OCI-M1 (cell line): ENCODE measurements at places on chromosomes 16 and 17.

DNA sequence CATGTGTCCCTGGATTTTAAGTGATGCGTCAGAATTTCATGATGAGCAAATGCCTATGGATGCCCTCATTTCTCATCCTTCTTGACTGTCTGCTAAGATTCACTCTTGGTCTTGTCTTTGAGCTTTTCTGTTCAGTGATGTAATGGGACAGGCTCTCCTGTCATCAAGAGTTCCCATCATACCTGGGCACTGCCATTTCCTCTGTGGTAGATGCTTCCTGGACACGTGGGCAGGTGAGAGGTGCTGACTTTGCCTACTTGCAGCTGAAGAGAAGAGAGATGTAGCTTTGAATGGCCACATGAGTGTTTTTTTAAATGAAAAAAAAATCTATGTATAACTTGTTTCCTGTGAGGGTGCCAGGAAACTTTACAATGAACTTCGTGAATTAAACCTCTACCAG is 557.7 kb downstream of the MAF start:
- no peak for DNase-seq

DNA sequence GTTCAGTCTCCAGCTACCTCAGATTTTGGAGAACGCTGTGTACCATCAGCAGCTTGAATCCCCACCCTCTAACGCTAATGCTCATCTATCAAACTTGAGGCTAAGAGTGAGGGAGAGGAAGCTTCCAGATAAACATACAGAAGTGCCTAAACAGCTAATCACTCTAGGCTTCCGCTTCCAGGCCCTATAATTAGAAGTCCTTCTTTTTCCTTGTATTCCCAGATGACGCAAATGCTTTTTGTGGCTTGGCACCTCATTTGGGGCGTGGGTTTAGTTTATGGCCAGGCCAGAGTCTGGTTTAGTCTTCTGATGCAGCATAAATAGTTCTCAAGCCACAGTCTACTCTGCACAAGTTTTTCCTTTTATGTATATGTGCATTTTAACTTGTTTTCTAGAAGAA is 263.4 kb downstream of the BCAS3 start:
- peak; percentile 67 for DNase-seq

GRCh38 chr17:64547319-64547718 is 40.5 kb downstream of the CEP95 start:
- DNase-seq = peak; percentile 41

DNA sequence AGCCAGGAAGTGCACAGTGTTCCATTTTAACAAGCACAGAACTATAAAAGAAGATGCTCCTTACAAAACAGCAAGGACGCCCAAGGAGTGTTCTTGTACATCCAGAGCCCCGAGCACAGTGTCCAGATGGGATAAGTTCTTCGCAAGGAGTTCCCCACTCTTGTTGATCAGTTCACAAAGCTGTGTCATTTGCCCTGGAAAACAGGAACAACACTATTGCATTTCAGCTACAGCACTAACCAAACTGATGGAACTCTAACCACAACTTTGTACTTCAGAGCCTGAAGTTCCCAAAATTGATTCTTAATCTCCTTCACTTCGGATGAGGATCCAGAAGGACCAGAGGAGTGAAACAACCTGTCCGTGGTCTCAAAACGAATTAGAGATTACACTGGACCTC is 5.1 kb downstream of the COPS3 start:
- peak; percentile 5 for DNase-seq

- DNase-seq = no peak
Measured at GRCh38 chr17:13757871-13758270, 156.1 kb upstream of the HS3ST3A1 start.

DNA sequence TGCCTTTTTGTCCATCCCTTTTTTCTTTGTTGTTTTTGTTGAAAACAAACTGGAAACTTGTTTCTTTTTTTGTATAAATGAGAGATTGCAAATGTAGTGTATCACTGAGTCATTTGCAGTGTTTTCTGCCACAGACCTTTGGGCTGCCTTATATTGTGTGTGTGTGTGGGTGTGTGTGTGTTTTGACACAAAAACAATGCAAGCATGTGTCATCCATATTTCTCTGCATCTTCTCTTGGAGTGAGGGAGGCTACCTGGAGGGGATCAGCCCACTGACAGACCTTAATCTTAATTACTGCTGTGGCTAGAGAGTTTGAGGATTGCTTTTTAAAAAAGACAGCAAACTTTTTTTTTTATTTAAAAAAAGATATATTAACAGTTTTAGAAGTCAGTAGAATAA is 4.9 kb downstream of the SOX9 start:
- DNase-seq = no peak

- DNase-seq = peak; percentile 28
Measured at GRCh38 chr17:74646231-74646630, 22.7 kb upstream of the CD300E start.

- peak; percentile 86 for DNase-seq
Measured at GRCh38 chr17:38867968-38868816, 1.7 kb upstream of the LASP1 start.

DNA sequence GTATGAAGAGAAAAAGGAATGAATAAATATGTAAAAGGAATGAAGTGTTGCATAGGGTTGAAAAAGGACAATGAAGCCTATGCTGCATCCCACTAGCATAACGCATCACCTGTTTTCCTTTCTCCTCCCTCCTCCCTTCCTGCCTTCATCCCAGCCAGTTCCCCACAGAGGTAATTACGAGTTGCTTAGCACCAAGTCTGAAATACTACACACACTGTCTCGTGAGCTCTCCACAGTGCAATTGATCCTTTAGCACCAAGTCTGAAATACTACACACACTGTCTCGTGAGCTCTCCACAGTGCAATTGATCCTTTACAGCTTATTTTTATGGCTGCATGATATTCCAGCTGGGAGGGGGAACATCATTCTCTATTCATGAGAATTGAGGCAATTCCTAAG is 1.1 kb upstream of the DRC7 start:
- no peak for DNase-seq

- no peak for DNase-seq
Measured at GRCh38 chr16:87123356-87124001, 193.7 kb downstream of the C16orf95 start.

- no peak for DNase-seq
Measured at GRCh38 chr16:62391134-62391533, 354.9 kb upstream of the CDH8 start.

DNA sequence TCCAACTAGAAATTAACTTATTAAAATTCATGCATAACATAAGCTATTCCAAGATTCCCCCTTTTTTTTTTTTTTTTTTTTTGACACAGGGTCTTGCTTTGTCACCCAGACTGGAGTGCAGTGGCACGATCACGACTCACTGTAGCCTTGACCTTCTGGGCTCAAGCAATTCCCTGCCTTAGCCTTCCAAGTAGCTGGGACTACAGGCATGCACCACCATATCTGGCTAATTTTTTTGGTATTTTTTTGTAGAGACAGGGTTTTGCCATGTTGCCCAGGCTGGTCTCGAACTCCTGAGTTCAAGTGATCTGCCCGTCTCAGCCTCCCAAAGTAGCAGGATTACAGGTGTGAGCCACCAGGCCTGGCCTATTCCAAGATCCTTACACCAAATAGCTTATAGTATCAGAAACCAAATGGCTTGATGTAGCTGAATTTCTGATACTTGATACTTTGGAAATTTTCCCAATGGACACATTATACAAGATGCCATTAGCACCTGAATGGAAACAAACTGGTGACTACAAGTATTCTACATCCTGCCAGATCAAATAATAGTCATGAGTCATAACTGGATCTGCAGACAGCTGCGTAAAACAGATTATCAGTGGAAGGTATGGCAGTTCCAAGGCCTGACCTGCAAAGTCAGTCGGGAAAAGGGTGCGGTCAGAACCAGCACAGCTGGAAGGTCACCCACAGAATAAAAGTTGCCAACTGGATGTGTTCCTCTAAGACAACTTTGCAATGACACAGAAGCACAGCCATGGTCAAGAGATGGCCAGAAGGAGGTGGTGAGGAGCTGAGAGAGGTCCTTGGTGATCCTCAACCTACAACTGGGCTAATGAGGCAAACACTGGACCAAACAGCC is 14.5 kb downstream of the TUBG1 start:
- DNase-seq = peak; percentile 60

- peak; percentile 40 for DNase-seq
Measured at GRCh38 chr17:45353043-45353442, 36.2 kb upstream of the MAP3K14 start.
